ENCODE measurements at places on chromosomes 1 and 21. TPM values are rescaled to one million over a fixed set of nuclear protein-coding genes. Genes with fewer than 3 reads are reported as not detected.

DNA sequence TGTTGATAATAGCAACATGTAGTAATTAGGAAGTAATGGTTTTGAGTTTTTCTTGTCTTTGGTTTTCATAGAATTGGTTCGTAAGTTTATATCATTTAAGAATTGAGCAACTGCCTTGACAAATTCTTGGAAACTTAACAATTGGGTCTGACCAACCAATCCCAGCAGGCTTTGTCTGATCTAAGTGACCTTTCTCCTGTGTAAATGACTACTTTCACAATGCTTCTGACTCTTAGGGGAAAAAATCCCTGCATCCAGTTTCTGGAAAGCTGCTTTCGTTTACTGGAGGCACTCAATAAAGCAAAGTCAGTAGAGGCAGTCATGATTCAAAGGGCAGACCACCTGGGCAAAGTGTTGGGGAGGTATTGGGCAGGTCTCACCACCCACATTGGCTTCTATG, 303.6 kb upstream of the FAM78B start:
- H3K27me3 ChIP-seq, result no peaks in the 10 kb centered on the region
- DNase-seq, result no peak
- H3K36me3 ChIP-seq, result no peaks in the 10 kb centered on the region
- H3K27ac ChIP-seq, result no peak overlapping the region
- no peak overlapping the region for H3K4me3 ChIP-seq
- no peaks in the 10 kb centered on the region for H3K4me1 ChIP-seq

DNA sequence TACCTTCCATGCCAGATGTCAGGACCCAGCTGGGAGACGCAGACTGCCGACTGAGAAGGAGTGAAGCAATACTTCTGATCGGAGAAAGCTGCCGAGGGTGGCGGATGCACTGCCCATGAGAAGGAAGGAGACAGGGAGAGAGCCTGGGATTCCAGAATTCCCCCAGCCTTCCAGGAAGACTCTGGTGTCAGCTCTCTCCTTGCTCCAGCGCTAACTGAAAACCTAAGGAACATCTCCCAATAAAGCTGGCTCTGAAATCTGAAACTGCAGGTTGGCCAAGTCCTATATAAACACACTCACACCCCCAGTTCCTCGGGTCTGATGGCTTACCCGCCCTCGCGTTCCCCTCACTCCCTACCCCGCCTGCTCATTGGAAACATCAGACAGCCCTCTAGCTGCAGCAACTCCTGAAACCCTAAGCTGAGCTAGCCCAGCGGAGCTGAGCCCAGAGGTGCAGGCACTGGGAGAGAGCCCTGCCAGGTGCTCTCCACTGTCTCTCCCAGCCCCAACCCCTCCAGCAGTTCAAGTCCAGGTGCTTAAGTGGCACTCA, 52.3 kb downstream of the PLEKHA6 start:
- H3K4me3 ChIP-seq, result no peak overlapping the region
- peak overlapping the region; percentile 55 for H3K27ac ChIP-seq
- peak; percentile 61 for DNase-seq
- no peaks in the 10 kb centered on the region for H3K36me3 ChIP-seq
- H3K4me1 ChIP-seq, result no peaks in the 10 kb centered on the region

GRCh38 chr1:10841118-10841517, 44.7 kb upstream of the CASZ1 start:
- no peak overlapping the region for H3K4me3 ChIP-seq
- no peaks in the 10 kb centered on the region for H3K36me3 ChIP-seq
- DNase-seq, result no peak
- H3K27ac ChIP-seq, result no peak overlapping the region

DNA sequence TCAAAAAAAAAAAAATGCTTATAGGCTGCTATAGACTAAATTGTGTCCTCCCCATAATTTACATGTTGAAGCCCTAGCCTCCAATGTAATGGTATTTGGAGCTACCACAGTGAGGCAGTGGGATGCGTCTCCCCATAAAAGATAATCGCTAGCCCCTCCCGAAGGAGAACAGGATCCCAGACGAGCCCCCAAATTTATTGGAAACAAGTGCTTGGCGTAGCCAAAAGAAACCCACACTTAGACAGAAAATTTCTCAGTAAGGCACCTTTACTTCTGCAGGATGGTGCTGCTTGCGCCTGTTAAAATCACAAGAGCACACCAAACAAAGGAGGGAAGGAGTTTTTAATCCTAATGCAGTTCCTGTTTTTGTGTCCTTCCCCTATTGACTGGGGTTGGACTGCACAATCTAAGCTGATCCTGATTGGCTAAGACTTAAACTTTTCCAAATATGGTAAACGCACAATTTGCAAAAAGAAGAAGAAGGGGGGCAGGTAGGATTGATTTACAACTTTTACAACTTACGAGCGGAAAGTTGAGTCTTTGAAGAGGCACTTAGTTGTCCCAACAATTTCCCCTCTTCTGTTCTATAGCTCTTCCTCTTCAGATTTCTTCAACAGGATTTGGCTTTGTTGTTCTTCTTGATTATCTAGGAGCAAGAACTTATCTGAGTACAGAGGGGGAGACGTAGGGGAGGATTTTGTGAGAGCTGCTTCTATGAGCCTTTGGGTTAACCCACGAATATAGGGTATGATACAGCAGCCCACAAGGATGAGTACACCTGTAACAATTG, 3.0 kb upstream of the IPP start:
- H3K27me3 ChIP-seq, result no peaks in the 10 kb centered on the region
- no peak overlapping the region for H3K27ac ChIP-seq
- H3K36me3 ChIP-seq, result no peaks in the 10 kb centered on the region
- no peak overlapping the region for H3K4me3 ChIP-seq
- no peaks in the 10 kb centered on the region for H3K4me1 ChIP-seq

PKNOX1 gene
- 6.2 TPM for total RNA-seq

AMY2A gene
- total RNA-seq, result 0.27 TPM

GRCh38 chr1:16614361-16615252, 1.2 kb upstream of the NBPF1 start:
- H3K36me3 ChIP-seq, result no peaks in the 10 kb centered on the region
- DNase-seq, result peak; percentile 35
- H3K27me3 ChIP-seq, result no peaks in the 10 kb centered on the region
- H3K27ac ChIP-seq, result no peak overlapping the region
- H3K4me3 ChIP-seq, result no peak overlapping the region
